Ammon's horn (tissue), 1 donor: ENCODE measurements at places on chromosomes 12 and 14.
A peak's percentile ranks its signal among the peaks of the same experiment; 100 is the strongest.

DNA sequence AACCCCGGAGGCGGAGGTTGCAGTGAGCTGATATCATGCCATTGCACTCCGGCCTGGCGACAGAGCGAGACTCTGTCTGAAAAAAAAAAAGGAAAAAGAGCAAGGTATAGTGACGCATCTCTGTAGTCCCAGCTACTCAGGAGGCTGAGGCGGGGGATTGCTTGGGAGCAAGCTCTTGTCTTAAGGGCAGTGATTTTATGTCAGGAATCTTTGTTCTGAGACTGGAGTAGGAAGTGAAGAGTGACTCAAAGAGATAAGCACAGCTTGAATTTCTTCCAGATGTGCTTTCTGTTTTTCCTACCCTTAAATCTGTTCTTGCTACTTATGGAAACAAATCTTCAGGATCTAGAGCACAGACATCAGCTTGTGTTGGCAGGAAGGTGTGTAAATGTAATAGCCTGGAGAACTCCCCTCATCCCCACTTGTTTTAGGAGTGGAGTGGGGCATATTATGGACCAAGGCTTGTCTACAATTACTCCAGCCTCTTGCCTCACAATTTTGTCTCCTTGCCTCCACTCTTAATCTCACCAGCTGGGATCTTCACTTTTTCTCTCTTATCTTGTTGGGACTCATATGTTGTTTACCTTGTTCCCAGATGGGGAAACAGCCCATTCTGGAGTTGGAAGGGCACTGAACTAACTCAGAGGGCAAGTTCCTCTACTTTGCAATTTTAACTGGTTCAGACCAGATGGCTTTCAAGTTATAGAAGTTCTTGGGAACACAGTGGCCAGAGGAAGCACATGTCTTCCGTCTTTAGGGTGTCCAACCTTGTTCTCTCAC, 7.5 kb downstream of the TMED2 start:
- DNase-seq: no peak

DNA sequence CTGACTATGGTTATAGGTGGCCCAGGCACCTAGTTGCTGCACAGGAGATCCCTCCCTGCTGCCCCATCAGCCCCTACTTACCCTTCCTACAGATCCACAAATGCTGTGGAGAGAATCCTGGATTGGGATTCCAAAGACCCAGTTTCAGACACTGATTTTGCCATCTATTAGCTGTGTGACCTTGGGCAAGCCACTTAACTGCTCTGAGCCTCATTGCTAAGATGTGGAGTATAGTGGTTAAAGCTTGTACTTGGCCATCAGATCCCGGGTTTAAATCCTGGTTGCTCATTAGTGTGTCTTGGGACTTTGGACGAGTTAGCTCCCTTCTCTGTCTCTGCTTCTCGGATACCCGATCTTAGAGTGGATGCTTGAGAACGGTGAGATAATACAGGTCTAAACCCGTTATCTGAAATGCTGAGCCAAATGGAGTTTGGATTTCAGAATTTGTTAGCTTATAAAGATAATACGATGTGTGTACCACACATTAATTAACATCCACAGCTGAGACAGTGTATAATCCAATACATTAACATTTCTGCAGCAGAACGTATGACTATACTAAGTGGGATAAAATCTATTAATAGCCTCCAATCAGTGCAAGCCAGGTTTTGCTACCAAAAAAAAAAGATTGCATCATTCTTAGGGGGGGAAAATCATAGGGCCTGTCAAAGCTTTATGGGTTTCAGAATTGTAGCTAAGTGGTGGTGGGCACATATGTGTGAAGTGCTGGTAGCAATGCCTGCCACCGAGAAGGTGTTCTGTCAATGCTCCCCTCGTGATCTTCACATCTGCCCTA, 16.0 kb downstream of the PROX2 start:
- no peak for DNase-seq

DNA sequence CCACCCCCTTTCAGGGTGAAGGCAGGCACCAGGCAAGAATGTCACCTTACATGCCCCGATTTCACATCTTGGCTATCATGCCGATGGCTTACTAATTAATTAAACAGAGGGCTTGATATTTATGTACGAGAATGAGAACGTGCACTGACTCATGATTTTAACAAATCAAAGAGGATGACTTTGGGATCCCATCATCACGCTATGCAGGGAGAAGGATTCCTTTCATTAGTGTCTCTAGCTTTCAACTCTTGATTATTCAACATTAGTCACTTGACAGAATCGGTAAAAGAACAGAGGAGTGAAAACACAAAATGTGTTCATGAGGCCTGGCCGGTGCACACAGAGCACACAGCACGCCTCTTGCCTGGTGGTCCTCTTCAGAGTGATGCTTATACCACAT, 80.6 kb downstream of the PRKAB1 start:
- DNase-seq: peak; percentile 33

DNA sequence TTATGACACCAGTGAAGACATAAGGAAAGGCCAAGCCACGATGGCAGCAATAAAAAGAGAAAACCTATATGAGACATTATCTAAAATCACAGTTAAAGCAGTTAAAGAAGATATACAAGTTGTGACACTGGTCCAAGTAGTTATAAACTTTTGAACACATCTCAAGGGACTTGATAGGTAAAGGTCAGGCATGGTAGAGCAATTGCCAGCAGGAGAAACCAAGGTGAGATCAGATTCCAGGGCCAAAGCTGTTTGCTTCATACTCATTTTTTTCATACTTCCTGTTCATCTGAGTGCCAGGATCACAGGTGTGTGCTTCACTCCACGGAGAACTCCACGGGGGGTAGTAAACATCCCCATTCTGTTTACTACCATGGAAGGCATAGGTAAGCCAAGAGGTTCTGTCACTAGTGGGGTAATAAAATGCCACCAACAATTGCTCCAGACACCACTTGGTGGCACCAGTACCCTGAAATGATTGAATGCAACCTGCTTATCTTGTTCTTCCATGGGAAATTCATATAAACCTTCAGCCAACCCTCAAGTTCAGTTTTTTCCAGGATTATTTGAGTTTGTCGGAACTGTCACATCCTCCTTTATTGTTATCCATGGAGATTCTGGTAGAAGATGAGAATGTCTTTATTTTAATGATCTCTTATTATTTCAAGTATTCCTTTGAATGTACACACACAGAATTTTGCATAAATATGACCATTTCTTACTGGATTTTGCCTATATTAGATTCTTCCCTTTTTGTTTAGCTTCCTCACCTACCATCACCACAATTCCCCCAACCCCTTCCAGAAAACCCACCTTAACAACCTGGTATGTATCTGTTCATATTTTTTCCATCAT, 59.2 kb upstream of the TSPAN8 start:
- peak; percentile 63 for DNase-seq

- no peak for DNase-seq
These were observed 4.7 kb downstream of the LIN52 start for GRCh38 chr14:74089251-74090020.

- no peak for DNase-seq
These were observed 60.7 kb downstream of the C12orf75 start for GRCh38 chr12:105391231-105391630.

DNA sequence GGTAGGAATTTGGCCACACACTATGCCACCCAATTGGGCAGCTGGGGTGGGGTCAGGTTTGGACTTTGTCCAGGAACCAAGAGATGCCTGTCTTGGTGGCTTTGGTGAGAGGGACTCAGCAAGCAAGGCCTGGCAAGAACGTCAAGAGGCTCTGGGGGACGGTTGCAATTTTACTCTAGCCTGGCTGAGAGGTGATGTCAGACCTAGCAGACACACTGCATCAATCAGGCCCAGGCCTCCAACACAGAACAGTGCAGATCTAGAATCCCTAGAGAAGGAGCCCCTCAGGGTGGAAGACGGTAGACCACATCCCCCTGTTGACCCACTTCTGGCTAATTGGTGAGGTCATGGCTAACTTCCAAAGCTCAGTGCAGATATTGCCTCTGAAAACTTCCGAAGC, 1.6 kb upstream of the UNC119B start:
- DNase-seq: no peak

- peak; percentile 54 for DNase-seq
These were observed 22.2 kb upstream of the TCL1B start for GRCh38 chr14:95664066-95664465.

DNA sequence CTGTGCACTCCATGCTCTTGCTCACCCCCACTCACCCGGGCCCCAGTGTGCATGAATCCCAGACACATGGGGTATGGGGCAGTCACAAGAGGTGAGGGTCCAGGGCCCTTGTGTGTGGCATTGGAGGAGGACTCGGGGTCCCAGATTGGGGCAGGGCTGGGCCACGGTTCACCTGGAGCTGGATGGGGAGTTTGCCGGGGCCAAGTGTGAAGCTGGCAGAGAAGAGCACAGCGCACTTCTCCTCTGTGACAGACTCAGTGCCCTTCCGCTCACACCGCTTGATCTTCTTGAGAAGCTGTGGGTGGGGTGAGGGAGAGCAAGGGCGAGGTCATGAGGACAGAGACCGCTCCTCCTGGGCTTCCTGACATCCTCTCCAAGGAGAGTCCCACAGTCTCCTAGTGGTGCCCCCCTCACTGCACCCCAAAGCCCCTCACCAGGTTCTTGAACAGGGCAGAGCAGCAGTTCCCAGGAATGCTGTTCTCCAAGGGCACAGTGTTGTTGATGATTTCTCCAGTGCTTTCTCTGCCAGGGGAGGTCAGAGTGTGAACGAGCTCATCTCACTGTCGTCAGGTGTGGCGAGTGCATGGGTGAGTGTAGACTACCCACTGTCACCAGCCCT, 6.8 kb downstream of the STAT6 start:
- DNase-seq: no peak

GRCh38 chr12:115847398-115847797, 430.1 kb downstream of the MED13L start:
- DNase-seq: no peak

DNA sequence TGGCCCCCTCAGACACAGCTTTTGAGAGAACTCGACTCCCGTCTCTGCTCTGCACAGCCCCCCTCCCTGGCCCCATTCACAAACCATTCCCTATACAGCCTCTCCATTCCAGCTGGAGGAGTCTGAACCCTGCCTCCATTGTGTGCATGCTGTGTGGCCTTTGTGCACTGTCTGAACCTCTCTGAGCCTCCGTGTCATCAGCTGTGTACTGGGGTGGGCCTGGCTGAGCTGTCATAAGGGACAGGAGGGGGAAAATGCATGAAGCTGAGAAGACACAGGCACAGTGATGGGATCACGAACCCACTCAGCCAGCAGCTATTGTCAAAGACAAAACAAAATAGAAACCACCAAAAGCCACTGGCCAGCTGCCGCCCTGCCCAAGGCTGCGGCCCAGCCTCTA, 130.8 kb downstream of the RFLNA start:
- DNase-seq: no peak

- peak; percentile 29 for DNase-seq
These were observed 745 bp downstream of the CAND1 start for GRCh38 chr12:67269633-67270573.
